ENCODE measurements at places on chromosomes 13 and 19.

DNA sequence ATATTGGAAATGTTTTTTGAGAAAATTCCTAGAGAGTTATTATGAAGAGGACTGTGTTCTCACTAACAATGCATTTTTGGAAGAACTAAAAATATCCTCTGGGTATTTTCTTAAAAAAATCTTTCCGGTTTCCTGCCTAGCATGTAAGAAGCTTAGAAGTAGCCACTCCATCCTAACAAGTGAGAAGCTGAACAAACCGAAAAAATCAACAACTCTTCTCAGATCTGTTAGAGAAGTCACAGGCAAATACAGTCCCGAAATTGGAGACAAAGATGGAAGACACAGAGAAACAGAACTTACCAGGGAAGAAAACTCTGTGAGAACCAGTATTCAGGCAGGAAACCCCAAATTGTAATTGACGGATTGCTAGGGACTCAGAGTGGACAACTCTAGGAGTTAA lies 173.0 kb downstream of the KLF12 start:
- DNase-seq = no peak

GRCh38 chr13:107969546-107969945 lies 245.8 kb downstream of the LIG4 start:
- no peak for DNase-seq

GRCh38 chr13:93945621-93946020 lies 533.9 kb downstream of the DCT start:
- DNase-seq = no peak

DNA sequence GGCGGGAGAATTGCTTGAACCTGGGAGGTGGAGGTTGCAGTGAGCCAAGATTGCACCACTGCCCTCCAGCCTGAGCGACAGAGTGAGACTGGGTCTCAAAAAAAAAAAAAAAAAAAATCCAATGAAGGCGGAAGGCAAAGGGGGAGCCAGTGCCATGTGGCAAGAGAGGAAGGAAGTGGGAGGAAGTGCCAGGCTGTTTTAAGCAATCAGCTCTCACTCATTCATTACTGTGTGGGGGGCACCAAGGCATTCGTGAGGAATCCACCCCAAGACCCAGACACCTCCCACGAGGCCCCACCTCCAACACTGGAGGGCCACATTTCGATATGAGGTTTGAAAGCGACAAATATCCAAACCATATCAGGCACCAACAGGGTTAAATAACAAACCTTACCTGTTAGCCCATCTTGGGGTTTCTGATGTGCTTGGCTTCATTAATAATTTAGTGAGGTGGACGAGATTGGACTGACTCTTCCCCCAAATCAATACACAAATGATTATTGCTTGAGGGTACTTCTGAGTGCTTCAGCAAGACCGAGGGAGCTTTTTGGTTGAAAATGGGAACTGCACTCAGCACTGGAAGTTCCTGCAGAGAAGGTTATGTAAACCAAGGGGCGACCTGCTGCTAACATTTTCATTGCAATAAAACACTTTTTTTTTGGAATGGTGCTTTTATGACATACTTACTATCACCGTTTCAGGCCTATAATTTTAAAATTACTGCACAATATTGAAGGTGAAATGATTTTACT lies 7.5 kb upstream of the LRP3 start:
- no peak for DNase-seq

DNA sequence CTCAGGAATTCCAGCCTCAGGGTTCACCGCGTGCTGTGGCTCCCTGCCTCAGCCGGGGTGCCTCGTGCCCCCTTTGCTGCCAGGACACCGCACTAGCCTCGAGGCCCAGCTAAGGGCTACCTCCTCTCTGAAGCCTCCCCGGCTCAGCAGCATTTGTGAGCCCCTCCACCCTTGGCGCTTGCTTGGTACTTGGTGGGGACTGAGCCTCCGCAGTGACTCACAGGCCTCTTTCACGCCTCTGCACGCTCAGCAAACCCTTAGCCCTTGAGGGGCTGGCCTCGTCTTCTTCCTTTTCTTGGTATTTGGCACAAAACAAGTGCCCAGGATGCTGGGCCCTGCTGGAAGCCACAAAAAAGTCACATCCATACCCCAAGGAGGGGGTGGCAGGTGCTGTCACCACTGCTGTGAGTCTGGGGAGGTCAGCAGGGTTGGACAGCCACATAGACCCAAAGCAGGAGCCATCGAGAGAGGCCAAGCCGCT lies 85.4 kb upstream of the TM9SF2 start:
- no peak for DNase-seq

DNA sequence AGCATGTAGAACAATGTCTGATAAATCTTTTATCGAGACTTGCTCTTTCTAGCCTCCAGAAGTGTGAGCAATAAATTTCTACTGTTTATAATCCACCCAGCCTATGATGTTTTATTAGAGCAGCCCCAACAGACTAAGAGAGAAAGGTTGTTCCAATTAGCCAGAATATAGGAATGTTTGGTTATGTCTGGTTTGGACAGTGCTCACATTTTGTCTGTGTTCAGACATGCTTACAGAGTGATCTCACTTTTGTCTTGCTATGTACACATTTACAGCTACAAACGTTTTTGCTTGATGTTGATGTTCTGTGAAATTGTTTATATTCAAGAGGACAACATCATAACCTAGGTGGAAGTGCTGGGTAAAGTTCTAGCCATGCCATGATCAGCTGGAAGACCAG lies 18.0 kb upstream of the EVI5L start:
- DNase-seq = no peak

- DNase-seq = no peak
Observed at GRCh38 chr19:42038666-42039065, 31.3 kb downstream of the GRIK5 start.

DNA sequence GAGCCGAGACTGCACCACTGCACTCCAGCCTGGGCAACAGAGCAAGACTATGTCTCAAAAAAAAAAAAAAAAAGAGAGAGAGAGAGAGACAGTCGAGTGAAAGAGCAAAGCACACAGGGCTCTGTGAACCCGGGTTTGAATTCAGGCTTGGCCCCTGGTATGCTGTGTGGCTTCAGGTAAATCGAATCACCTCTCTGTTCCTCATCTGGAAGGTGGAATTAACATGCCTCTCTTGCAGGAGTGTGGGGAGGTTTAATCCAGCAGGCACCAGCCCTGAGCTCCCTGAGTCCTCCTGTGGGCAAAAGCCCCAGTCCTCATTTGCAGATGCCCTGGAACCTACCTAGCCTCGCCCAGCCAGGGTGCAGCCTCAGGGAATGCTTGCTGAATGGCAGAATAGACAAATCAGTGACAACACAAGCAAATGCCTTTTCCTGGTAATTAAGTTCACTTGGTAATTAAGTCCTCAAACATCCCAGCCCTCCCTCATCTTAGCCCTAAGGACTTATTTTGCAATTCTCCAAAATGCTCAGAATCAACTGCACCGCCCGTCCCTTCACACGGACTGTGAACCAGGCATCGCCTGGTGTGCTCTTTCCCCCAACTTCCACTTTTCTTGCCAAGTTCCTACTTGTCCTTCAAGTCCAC lies 4.6 kb upstream of the ZNRF4 start:
- no peak for DNase-seq

All from adipocyte (in vitro differentiated cells).